ENCODE measurements at places on chromosomes 4 and X.

DNA sequence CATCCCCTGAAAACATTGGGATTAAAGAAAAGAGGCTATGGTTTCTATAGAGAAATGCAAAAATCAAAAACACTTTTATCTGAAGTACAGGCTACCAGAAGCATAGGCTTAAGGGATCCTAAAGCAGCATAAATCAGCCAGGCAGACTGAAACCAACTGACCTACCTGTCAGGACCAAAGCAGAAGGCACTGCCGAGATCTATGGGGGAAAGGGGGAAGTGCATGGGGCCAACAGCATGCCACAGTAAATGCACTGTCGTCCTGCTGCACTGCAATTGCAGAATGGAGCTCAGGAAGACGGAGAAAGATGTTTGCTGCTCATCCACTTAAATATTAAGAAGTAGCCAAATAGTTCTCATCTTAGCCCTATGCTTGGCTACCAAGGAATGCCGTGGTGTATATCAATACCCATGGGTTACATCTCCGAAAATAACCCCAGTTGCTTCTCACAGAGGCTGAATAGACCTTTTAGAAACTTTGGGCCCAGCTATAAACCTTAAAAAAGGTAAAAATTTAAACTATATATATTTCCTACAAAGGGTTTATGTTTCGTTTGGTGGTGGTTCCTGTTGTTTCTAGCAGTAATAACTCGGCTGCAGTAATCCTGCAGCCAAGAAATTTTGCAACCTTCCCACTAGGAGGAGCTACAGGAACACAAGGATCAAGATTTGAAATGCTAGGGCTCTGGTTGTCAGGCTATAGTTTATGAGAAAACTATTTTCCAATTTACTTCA, 312.2 kb upstream of the DIAPH2 start:
- DNase-seq: no peak

- DNase-seq: no peak
Observed at GRCh38 chrX:19889582-19890342, 2.4 kb upstream of the SH3KBP1 start.

GRCh38 chrX:9235722-9236121, 201.8 kb upstream of the FAM9B start:
- DNase-seq: no peak

- no peak for DNase-seq
Observed at GRCh38 chr4:116959045-116959444, 126.3 kb downstream of the TRAM1L1 start.

DNA sequence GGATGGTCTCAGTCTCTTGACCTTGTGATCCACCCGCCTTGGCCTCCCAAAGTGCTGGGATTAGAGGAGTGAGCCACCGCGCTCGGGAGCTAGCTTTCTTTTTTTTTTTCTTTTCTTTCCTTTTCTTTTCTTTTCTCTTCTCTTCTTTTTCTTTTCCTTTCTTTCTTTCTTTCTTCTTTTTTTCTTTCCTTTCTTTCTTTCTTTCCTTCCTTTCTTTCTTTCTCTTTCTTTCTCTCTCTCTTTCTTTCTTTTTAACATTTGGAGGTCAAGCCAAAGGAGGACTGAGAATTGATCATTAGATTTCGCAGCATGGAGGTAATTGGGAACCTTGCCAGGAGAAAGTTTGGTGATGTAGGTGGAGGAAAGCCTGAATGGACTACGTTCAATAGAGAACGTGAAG, 67.4 kb downstream of the LARP7 start:
- DNase-seq: no peak

DNA sequence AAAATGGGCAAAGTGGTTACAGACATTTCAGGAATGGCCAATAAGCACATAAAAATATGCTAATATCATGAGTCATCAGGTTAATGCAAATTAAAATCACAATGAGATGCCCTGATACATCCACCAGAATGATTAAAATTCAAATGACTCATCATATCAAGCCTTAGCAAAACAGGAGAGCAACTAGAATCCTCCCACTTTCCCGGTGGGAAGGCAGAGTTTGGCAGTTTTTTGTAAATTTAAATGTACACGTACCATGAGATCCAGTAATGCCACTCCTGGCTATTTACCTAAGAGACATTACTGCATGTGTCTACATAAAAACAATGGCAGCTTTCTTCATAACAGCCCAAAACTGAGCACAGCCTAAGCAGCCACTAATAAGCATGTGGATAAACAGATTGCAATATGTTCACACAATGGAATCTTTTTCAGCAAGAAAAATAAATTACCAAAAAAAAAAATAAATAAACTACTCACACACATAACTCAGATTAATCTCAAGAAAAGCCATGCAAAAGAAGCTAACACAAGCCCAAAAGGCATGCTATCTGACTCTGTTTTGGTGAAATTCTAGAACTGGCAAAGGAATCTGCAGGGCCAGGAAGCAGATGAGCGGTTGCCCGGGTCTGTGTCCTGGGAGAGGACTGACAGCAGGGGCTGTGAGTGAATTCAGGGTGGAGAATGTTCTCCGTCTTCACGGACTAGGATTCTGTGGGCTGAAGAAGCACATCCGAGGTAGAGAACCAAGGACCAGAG, 48.8 kb downstream of the AFAP1 start:
- no peak for DNase-seq

DNA sequence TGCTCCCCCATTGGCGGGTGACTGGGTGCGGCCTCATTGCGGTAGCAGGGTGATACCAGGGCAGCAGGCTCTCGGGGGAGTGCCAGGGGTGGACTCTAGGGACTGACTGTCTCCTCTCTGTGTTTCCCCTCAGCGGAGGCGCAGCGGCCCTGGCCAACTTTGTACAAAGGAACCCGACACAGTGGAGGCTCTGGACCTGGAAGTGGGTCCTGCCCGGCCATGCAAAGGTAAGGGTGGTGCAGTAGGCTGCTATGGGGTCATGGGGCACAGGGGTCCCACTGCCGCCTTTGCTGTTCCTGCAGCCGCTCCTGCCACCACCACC, 16.3 kb downstream of the SULT1B1 start:
- DNase-seq: no peak

- no peak for DNase-seq
Observed at GRCh38 chr4:93700571-93700970, 128.0 kb upstream of the ATOH1 start.

DNA sequence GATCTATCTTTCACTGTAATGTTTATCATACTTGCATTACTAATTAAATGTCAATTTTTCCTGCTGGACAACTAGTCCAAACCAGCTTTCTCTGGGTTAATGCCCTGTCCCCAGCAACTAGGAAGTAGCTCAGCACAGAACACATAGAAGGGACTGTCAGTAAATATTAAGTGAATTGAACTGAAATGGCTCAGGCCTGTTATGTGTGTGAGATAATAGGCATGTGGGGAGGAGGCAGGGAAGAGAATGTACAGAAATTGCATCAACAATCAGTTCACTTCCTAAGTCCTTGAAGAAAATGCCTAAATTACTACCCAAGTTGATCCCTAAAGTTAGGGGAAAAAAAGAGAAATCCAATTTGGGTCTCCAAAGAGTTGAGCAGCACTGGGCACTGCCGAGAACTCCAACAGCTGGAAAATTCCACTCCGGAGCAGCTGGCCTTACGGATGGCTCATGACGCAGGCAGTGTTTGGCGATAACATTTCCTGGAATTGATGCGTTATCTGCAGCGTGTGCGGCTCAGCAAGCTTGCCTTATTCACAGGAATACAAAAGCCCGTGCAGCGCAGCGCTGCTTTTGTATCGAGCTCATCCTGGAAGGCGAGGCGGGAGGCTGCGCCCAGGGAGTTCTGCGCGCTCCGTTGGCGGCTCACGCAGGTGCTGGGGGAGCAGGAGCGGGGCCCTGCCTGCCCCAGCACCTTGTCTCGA, 297.3 kb upstream of the LCORL start:
- peak; percentile 50 for DNase-seq

DNA sequence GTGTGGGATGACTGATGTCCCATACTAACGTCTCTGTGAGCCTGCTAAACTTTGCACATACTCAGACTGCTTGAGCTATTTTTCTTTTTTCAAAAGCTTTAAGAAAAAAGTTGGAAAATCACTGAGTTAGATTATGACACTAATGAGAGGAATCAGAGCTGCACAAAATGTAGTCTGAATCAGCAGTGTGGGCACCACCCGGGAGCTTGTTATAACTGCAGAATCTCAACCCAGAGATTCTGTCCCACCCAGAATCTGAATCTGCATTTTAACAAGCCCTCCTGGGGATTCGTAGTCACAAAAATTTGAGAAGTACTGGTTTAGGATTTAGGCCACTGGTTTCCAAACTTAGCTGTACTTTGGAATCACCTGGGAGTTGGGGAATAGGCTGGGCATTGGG, 102.1 kb upstream of the MID1IP1 start:
- no peak for DNase-seq

DNA sequence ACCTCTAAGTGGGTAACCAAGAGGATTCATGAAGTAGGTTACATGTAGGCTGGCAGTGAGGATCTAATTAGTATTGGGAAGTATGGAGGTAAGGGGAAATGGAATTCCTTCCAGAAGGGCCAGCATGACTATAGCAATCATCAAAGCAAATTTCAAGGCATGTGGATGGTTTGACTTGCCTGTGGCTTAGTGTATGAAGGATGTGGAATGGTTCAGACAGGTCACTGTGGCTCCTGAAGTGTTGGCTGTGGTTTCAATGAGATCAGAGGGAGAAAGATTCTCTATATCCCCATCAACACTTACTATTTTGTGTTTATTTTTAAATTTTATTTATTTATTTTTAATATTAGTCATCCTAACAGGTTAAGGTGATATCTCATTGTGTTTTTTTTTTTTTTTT, 121.6 kb upstream of the TBC1D9 start:
- DNase-seq: no peak

All from heart right ventricle (tissue), 16 donors.